ENCODE measurements at places on chromosomes 7 and 10. TPM values are rescaled to one million over a fixed set of nuclear protein-coding genes. Genes with fewer than 3 reads are reported as not detected.

Gene NPC1L1
- total RNA-seq, result not detected

Gene TMEM236
- total RNA-seq, result 0.04 TPM

- DNase-seq, result no peak
Measured at GRCh38 chr10:106618646-106619045, 545.9 kb downstream of the SORCS1 start.

GRCh38 chr7:39202041-39202440 is 224.3 kb downstream of the POU6F2 start:
- no peak for DNase-seq

- DNase-seq, result no peak
Measured at GRCh38 chr10:122494833-122495232, 33.5 kb downstream of the HTRA1 start.

- no peak for DNase-seq
Measured at GRCh38 chr7:70044525-70044924, 446.2 kb downstream of the AUTS2 start.

GRCh38 chr10:100182281-100182680 is 3.5 kb downstream of the ERLIN1 start:
- no peak for DNase-seq

- DNase-seq, result no peak
Measured at GRCh38 chr10:69738071-69738470, 63.6 kb upstream of the COL13A1 start.

DNA sequence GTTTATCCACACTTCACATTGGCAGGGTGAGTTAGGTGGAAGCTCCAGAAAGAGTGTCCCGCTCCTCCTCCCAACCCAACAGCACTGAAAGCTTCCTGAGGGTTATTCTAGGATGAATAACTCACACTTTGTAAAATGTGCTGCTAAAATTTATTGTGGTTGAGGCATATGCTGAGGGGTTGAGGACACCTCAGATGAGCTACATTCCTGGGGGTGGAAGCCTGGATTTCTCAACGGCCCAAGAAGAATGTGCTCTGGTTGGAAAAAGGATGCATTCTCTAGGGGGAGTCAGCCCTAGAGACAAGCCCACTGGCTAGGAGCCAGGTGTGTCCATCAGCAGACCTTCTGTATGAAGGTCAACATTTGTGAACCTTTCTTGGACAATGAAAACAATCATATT is 91.5 kb upstream of the PDE1C start:
- no peak for DNase-seq
